Pons (tissue), 1 donor: ENCODE measurements at places on chromosomes 13 and 19.

DNA sequence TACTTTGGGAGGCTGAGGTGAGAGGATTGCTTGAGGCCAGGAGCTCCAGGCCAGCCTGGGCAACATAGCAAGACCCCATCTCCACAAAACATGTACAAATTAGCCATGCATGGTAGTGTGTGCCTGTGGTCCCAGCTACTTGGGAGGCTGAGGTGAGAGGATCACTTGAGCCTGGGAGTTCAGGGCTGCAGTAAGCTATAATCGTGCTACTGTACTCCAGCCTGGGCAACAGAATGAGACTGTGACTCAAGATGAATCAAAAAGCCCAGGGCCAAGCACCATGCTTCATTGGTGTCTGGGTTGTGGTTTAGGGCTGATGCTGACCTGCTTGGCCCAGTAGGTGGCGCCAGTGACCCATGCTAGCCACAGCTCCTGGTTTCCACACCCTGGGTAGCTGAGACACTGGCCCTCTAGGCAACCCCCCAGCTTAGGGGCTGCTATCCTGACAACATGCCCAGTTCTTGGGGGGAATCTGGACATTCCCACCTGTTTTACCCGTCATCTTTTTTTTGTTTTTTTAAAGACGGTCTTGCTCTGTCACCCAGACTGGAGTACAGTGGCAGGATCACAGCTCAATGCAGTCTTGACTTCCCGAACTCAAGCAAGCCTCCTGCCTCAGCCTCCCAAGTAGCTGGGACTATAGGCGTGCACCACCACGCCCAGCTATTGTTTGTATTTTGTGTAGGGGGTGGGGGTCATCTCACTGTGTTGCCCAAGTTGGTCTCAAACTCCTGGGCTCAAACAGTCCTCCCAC, 5.5 kb downstream of the CCDC124 start:
- peak; percentile 46 for DNase-seq

GRCh38 chr19:46935066-46935663, 74.4 kb downstream of the ARHGAP35 start:
- no peak for DNase-seq

GRCh38 chr19:15421721-15422260, 3.0 kb upstream of the AKAP8L start:
- peak; percentile 84 for DNase-seq

DNA sequence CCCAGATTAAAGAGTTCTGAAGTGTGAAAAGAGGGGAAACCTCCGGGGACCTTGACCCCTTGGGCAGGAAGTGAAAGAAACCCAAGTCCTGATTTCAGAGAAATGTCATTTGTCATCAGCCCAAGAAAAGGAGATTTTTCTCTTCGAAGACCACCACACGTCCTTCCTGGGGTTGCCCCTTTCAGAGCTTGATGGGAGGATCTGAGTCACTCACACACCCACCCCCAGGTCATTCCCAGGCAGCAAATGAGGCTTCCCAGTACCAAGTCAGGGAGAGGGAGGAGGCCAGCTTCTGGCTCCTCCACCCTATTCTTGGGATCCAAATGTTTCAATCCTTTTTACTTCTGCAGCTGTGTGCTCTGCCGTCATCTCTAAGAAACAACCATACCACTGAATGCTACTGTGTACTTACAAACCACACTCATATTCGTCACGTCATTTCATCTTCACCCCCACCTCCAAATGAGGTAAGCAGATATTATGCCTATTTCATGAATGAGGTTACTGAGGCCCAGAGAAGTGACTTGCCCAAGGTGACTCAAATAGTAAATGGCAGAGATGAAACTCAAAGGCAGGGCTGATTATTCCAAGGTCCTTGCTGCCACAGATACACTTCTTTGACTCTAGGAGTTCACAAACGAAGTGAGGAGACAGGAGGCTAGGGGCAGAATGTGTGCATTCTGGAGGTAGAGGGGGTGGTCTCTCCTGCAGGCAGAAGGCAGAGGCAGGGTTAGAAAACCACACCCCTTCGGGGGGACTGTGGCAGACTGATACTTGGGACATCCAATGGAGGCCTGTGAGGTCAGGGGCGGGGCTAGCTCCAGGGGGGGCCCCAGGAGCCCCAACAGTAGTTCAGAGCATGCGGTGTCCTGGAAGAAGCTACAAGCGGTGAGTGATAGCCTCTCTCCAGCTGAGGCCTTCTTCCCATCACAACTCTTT, 5.0 kb upstream of the KMT2B start:
- DNase-seq, result no peak

DNA sequence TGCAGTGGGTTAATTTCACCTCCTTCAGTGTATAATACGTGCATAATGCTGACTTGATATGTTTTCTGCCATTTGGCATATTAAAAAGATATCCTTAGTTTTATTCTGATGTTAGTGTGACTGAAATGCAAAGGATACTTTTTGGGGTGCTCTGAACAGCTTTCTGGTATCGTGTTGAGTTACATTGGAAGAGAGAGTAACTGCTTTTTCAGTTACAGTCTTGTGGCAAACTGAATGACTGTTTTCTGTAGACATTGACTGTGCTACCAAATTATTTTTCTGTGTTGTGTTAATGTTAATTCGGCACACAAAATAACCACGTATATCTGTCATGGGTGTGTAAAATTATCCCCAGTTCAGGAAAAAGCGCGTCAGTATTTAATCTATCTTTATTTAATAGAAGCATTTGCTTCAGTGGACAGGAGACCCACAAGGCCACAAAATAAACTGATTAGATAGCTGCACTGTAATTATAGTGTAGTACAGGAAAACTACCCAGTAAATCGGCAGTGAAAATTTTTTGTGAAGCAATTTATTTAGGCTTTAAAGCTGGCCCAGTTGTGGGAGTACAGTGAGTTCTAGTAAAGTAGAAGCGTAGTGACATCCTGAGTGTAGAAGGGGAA, 2.5 kb downstream of the URI1 start:
- no peak for DNase-seq

DNA sequence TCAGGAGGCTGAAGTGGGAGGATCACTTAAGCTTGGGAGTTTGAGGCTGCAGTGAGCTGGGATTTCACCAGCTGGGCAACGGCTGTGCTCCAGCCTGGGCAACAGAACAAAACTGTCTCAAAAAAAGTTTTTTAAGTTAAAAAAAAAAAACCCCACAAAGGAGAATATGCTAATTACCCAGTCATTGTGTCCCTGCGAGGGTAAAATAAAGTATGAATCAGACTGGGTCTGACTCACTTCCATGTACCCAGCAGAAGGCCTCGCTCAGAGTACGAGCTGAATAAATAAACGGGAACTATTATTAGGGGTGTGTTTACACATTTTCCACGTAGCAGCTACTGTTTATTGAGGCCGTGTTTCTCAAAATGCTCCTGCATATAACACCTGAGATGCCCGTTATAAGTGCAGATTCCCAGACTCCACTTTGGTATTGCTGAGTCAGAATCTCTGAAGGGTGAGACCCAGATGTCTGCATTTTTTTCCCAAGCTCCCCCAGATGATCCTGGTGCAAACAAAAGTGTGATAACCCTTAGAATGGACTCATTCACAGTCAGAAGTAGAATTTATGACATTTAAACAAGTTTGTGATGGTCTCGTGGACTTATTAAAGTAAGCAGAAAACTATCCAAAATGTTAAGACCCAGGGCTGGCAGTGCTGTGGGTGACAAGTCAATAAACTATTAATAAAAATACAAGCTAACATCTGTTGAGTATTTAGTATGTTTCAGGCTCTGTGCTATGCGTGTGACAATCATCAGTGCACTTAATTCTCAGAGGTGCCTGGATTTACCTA, 28.2 kb downstream of the KCNC3 start:
- DNase-seq, result no peak

GRCh38 chr13:46172531-46172991, 9.4 kb downstream of the LCP1 start:
- peak; percentile 73 for DNase-seq

DNA sequence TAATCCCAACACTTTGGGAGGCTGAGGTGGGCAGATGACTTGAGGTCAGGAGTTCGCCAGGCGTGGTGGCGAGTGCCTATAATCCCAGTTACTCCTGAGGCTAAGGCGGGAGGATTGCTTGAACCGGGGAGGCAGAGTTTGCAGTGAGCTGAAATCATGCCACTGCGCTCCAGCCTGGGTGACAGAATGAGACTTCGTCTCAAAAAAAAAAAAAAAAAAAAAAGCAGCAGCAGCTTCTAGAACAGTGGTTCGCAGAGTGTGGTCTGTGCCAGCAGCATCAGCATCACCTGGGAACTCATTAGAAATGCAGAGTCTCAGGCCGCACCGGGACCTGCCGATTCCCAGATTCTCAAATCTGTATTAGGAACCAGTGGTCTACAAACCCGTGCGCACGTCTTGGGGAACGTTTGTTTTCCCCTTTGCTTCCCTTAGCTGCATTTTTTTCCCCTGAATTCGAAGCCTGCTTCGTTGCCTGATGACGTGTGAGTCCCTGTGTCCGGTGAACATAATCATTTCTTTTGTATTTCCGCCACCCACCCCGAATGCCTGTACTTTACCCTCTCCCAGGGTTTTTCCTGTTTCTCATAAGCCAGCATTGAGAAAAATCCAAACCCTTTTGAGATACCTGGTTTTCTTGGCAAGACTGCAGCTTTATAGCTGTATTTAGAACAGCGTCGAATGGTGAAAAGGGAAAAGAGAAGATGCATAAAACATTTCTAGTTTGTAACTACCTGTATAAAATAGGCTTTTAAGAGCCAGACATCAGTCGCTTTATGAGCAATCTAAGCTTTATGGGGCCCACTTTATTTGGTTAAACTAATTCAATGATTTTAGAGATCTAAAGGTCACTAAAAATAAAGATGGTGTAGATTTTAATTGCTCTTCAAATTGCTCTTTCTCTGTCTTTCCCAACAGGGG, 49.8 kb downstream of the BICRA start:
- peak; percentile 23 for DNase-seq

- no peak for DNase-seq
Observed at GRCh38 chr19:13843104-13843921, 33.6 kb upstream of the NANOS3 start.

DNA sequence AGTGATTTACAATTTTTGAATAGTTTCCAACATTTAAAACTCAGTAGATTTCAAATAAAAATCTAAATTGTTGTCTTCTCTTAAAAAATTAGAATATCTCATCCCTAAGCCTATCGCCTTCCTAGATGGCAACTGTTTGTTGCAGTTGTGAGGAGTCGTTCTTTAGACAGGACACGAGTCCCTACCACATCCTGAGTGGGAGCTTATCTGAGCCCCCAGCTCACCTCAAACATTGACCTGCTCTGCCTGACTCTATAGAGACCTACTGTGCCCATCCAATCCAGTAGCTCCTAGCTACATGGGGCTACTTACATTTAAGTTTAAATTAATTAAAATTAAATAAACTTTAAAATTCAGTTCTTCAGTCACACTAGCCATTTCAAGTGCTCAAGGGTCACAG, 434.7 kb downstream of the FOXO1 start:
- no peak for DNase-seq

- DNase-seq, result no peak
Observed at GRCh38 chr13:89052699-89053098, 1381.5 kb downstream of the SLITRK5 start.

DNA sequence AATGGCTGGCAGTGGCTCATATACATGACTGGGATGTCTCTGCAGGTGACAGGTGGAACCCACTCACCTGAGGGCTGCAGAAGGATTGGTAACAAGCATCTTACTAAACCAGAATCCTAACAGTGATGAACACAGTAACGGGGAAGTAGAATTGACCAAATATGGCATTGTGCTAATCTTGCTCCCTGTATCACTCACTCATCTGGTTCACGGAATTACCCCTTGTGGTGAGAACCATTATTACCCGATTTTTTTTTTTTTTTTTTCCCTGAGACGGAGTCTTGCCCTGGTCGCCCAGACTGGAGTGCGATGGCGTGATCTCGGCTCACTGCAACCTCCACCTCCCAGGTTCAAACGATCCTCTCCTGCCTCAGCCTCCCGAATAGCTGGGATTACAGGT, 69.5 kb downstream of the PTPRS start:
- no peak for DNase-seq

DNA sequence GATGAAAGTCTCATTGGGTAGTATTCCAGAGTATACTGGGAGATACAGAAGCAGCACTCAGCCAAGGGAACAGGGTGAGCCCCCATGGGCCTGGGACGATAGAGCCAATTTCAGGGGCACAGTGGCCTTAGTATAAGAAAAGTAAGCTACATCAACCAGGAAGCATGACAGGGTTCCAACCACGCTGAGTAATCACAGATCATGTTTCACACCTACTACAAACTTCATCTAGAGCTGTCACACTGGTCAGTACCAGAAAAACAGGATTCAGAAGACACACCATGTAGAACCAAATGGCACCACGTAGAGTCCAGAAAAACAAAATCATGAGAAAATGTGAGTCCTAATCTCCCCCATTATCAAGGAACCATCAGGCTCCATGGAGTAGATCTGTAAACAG, 1292.4 kb upstream of the MIR17HG start:
- DNase-seq, result no peak
